ENCODE measurements at places on chromosomes 5 and 9. TPM values are rescaled to one million over a fixed set of nuclear protein-coding genes. Genes with fewer than 3 reads are reported as not detected.

DNA sequence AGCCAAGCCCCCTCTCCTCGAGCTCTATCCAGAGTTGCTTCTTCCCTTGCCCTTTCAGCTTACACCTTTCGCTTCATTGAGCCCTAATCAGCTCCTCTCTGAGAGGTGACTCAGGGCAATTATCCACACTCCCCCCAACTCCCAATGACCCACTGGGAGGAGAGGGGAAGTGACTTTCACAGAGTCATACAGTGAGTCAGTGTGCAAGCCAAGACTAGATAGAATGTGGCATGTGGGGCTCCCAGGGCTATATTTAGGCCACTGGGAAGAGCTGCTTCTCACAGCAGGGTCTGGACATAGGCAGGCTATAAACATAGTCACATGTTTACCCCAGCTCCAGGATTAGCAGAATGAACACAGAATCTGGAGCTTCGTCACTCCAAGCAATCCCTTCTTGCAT is 57.4 kb downstream of the NRG2 start:
- DNase-seq: no peak

PFN3 gene
- not detected for total RNA-seq

DNA sequence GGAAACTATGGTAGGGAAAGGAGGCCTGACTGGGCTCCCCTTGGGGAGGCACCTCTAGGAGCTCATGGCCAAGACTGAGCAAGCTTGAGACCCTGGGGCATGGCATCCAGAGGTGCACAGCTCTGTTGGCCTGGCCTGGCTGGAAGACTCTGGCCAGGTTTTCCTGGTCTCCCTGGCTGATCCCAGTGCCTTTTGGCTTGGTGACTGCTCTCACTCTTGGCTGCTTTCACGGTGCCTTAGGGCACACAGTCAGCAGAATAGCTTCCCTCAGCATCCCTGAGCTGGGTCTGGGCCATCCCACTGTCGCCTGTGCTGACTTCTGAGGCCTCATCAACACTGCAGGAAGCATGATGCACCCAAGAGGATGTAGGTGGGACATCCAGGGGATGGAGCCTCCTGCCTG is 13.4 kb upstream of the DELE1 start:
- no peak for DNase-seq

GRCh38 chr9:34179213-34180136 is 632 bp downstream of the UBAP1 start:
- DNase-seq: no peak

GRCh38 chr9:38284039-38284575 is 108.4 kb upstream of the ALDH1B1 start:
- DNase-seq: peak; percentile 45

DNA sequence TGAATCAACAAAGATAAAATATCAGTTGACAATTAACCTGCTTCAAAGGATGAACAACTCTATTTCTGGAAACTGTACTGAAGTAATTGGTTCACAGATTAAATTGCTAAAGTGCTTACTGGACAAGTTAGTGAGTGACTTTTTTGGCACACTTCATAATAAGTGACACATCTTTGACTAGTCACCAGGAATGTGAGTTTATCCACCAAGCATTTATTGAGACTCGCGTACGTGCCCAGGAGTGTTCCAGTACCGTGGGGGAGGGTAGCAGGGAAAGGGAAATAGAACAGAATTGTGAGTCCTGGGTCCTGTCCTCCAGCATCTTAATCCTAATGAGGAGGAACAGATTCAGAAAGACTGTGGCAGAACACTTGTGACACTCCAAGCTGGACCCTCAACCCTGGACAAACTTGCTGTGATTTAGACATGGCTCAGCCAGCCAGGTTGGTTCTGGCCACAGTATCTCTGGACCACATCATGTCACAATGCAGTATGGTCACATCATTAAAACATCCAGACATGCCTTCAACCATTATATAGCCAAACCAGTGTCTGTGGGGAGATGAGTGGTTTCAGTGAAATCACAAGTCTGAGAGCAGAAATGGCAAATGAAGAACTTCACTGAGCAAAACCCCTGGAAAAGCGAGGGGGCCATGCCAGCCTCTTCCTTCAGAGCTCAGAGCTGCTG is 623.1 kb downstream of the BNC2 start:
- DNase-seq: no peak

DNA sequence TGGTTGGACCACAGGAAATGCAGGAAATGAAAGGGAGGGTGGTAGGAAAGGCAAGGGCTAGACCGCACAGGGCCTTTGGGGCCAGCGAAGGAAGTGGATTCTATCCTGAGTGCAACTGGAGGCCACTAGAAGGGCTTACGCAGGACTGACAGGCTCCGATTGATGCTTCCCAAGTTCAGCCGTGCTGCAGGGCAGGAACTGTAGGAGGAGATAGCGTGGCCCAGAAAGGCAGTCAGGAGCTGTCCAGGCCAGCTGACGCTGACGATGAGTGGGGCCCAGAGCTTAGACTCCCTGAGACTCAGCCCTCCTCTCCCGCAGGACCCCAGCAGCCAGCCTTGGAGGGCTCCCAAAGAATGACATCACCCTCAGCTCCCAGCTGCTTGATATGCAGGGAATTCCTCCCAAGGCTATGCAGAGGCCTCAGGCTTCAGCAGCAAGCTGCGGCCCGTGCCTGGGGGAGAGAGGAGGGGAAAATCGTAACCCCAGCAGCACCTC is 48.8 kb downstream of the KCNIP1 start:
- peak; percentile 60 for DNase-seq

DNA sequence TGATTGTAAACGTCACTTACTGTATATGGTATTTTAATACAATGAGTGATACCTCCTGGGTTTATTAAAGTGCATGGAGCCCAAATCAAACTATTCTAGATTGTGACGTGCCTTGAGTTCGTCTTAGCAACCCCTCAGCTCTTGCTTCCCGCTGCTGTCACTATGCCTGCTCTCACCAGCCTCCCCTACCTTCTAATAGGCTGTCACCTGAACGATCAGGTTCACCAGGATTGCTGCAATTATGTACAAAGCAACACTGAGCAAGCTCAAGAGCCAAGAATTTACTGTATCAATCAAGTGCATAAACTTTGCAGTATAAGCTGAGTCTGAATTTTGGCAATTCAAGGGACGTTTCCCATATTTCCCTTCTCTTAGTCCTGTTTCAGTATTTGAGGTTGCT is 3.0 kb downstream of the LECT2 start:
- no peak for DNase-seq

HTR4 gene
- total RNA-seq: not detected

SPATA31A3 gene
- total RNA-seq: not detected

DNA sequence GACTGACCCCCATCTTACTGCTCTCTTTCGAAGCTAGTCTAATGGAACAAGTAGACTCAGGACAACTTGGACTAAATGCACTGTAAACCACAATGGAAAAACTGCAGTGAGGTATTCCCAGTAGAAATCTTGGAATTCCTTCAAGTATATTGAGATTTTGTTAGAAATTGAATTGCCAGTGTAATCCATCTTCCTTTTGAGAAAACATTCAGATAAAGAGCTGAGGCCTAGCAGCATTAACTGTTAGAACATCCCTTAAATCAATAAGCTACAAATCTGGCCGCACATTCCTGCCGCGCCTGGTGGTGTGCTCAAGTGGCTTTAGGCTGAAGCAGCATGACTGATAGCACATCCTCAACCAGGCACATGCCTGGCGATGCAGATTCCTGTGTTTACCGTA is 29.3 kb downstream of the PPIC start:
- peak; percentile 32 for DNase-seq

OTP gene
- total RNA-seq: 0.17 TPM

DNA sequence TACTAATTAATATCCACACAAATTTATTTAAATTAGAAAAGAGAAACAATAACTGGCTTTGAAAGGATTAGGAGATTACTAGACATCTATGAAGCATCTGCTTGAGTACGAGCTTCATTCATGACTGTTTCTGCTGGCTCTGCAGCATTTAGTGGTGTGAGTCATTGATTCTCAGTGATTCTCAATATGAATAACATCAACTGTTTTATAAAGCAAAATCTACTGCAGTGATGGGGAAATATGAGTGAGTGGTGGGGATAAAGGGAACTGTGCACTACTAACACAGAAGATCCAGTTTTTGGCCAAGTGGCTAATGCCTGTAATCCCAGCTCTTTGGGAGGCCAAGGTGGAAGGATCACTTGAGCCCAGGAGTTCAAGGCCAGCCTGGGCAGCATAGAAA is 8.4 kb downstream of the FNBP1 start:
- no peak for DNase-seq

DNA sequence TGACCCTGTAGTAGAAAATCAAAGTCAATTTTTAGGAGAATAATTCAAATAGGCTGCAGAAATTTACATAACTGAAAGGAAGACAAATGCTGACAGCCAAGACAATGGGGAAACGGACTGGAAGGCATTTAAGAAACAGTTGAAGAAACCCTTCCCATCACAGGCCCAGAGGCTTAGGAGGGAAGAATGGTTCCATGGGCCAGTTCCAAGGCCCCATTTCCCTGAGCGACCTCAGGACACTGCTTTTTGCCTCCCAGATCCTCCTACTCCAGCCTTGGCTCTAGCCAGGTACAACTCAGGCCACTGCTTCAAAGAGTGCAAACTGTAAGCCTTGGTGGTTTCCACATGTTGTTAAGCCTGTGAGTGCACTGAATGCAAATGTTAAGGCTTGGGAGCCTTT is 184.1 kb upstream of the SGCD start:
- no peak for DNase-seq

CDKN2B-AS1 gene
- total RNA-seq: not detected

ANKRD20A1 gene
- not detected for total RNA-seq

IL13 gene
- total RNA-seq: not detected

GRCh38 chr5:106640511-106640910 is 1030.2 kb downstream of the EFNA5 start:
- DNase-seq: no peak

RNF183 gene
- not detected for total RNA-seq

PCDHB9 gene
- total RNA-seq: 12.2 TPM

DNA sequence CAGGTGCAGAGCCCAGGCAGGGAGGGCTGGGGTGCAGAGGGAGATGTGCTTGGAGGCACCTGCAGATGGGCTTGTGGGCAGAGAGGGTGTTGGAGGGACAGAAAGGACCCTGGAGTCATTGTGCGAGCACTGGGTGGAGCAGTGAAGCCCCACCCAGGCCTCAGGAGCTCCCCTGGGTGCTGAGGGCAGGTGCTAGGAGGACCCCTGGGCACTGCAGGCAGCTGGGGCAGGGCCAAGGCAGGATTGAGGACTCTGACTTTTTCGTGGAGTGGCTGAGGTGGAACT is 10.3 kb upstream of the SLC6A18 start:
- no peak for DNase-seq

ELOVL7 gene
- total RNA-seq: 0.59 TPM

CXCL14 gene
- total RNA-seq: 0.32 TPM

SLCO6A1 gene
- 1.6 TPM for total RNA-seq

- no peak for DNase-seq
These were observed 132.3 kb upstream of the ELL2 start for GRCh38 chr5:96093890-96094381.

RGMB gene
- 95.9 TPM for total RNA-seq

- DNase-seq: peak; percentile 74
These were observed 88.1 kb upstream of the EPB41L4B start for GRCh38 chr9:109408759-109409462.

EGFLAM gene
- total RNA-seq: 13.2 TPM

DNA sequence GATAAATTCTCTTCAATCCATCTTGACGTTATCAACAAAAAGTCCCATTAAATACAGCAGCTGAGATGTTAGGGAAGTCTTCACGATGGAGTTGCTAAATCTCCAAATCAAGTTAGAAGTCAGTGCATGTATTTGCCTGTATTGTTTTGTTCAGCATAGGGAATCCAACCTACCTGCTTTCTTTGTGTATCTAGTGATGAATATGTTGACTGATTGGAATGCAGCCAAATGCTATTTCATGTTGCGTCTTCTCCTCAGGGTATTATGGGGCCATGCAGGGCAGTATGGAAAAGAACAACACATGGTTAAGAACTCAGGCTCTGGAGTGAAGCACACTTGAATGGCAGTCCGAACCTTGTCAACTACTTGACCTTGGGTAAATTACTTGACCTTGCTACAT is 529.5 kb upstream of the ZNF462 start:
- DNase-seq: no peak

BTNL3 gene
- not detected for total RNA-seq

- DNase-seq: no peak
These were observed 38.2 kb upstream of the UBAP2 start for GRCh38 chr9:34086864-34087263.

GRCh38 chr5:133273661-133274596 is 222.1 kb downstream of the HSPA4 start:
- DNase-seq: no peak

DNA sequence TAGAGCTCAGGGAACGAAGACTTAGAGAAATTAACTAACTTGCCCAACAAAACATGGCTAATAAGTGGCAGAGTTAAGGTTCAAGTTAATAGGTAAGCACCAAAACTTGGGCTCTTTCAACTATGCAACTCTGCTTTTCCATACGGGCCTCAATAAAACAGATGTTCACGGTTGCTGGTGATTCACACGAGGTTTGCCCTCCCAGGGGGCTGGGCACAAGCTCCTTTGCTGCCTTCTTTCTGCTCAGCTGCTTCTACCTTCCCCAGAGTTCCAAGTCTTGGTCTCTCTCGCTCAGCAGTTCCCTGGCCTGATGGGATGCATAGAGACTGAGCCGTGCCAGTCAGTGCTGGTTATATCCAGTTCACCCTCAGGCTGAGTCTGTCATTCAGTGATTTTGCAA is 217.9 kb downstream of the SREK1 start:
- DNase-seq: no peak

DNA sequence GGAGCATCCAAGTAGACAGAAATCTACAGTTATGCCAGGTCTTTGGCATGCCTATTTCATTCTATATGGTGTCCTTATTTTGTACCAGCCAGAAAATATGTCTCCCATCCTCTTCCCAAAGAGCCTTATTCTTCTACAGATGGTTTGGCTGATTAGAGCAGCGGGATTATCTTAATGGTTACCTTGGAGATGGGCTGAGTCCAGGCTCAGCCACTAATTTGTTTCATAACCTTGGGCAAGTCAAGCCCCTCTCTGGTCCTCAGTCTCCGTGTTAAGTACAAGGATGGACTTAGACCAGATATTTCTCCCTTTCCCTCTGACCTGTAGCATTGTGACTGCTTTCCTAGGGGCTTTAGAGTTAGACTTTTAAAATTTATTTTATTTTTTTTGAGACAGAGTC is 11.1 kb upstream of the GLE1 start:
- DNase-seq: no peak

GRCh38 chr5:78562714-78563330 is 85.8 kb downstream of the LHFPL2 start:
- DNase-seq: no peak

DNA sequence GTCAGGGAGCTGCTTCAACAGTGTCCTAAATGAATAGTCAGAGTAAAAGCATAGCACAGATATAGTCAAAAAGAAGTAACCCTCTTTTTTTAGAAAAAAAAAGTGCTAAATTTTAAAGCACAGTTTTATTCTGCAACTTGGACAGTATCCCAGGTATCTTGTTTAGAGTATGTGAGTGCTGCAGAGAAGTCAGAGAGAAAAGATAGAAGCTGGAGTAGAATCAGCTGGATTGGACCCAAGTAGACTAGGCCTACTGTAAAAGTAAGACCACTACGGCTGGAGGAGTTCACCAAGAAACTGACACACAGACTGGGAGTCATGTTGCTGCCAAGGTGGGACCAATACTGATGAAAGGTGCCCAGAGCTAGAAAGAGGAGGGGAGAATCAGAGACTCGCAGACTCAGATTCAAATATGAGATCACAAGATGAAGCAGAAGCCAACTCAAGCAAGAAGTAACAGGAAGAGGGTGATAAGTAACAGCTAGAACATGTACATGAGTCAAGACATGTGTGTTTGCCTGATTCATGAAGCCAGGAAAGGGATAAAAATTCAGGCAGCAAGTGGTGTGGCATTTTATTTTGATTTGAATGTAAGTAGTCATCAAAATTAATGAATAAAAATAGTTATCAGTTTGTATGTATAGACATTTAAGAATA is 25.6 kb upstream of the TUSC1 start:
- DNase-seq: no peak

Data from glutamatergic neuron (in vitro differentiated cells).